ENCODE measurements at places on chromosomes 12 and 14.

GRCh38 chr12:64826234-64826633 is 1.8 kb downstream of the TBC1D30 start:
- DNase-seq, result no peak

DNA sequence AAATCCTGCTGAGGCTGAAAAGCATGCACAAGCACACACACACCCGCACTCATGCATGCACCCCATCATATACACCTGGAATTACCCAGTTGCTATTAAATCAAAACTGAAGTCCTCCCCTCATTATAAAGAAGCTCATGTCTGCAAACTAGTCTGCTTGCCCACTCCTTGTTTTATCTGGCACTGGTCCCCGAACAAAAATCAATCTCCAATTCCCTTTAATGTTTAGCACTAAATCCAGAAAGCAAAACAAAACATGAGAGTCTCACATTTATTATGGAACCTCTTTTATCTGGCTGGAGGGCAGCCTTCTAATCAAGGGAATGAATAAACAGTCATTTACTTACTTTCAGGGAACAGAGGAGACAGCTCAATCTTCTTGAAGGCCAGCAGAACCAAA is 1093.4 kb upstream of the FLRT2 start:
- no peak for DNase-seq

DNA sequence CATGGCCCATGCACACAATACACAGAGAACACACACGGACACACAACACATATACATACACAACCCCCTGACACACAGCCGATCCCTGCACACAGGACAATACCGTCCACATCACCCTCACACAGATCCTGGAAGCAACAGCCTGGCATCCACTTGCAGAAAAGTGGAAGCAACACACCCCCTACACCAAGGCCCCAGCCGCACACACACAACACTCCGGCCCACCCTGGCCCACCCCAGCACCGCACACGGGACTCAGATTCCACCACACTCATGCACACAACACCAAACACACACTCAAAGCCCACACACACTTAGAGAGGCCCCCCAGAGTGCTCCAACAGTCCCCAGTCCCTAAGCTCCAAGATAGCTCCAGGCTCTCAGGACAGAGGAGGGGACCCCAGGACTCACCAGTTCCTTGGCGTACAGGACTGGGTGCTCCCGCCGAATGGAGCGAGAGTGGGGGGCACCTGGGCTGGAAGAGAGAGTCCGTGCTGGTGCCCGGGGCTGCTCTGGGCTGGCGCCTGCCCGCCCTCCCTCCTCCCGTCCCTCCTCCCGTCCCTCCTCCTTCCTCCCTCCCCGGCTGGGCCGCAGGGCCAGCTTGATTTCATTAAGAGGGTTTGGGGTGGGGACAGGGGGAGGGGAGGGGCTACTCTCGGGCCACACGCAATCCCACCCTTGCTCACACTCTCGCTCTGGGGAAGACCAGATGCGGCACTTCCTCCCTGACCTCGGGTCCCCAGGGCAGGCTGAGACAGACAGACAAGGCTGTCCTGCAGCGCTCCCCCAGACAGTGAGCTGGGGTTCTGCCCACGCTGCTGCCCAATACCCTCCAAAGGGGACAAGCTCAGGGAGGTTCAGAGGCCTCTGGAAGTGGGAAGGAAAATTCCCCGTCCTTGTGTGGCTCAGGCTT is at the start of gene TMEM119:
Gene TMEM119, minus strand, starts transcription at position 526 of the 913 bp plus-strand sequence. CDS start 5,701 bp downstream, outside the sequence.
- no peak for DNase-seq

GRCh38 chr14:22920697-22921096 is 1.7 kb upstream of the RBM23 start:
- no peak for DNase-seq

GRCh38 chr12:64457032-64457431 is 5.1 kb downstream of the TBK1 start:
- DNase-seq, result no peak

DNA sequence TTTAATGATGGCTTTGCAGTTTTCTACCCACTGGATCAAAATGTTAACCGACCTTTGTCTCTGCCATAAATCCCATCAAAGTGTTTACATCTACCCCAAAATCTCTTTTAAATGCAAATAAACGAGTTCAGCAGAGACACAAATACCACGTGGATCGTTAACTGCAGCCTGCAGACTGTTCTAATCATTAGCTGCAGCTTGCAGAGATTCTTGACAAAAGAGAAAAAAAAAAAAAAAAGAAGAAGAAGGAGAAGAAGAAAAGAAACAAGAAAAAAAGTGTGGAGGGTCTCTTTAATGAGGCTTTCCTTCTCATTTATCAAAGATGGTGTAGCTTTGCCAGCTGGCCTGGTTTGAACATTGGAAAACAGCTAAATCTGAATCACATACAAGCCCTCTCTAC is 275.7 kb downstream of the NEDD1 start:
- DNase-seq, result no peak

- DNase-seq, result no peak
Observed at GRCh38 chr12:8816448-8817050, 5.9 kb upstream of the A2ML1 start.

GRCh38 chr14:77318006-77318553 is 2.6 kb downstream of the POMT2 start:
- no peak for DNase-seq

DNA sequence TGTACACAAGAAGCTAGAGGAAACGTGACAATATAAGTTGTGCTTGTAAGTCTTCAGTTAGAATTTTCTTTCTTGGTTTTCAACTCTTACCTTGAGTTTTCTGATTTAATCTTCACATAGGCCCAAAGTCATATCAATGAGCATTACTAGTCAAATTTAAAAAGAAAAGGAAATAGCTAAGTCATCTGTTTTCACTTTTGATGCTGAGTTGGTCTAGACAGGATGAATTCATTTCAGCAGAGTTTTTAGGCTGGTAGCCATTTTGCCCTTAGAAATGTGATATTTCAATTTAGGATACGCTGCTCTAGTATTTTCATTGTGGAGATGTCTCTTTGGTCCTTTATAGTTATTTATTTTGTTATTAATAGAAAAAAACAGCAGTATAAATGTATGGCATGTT is 44.6 kb upstream of the KRAS start:
- DNase-seq, result no peak

DNA sequence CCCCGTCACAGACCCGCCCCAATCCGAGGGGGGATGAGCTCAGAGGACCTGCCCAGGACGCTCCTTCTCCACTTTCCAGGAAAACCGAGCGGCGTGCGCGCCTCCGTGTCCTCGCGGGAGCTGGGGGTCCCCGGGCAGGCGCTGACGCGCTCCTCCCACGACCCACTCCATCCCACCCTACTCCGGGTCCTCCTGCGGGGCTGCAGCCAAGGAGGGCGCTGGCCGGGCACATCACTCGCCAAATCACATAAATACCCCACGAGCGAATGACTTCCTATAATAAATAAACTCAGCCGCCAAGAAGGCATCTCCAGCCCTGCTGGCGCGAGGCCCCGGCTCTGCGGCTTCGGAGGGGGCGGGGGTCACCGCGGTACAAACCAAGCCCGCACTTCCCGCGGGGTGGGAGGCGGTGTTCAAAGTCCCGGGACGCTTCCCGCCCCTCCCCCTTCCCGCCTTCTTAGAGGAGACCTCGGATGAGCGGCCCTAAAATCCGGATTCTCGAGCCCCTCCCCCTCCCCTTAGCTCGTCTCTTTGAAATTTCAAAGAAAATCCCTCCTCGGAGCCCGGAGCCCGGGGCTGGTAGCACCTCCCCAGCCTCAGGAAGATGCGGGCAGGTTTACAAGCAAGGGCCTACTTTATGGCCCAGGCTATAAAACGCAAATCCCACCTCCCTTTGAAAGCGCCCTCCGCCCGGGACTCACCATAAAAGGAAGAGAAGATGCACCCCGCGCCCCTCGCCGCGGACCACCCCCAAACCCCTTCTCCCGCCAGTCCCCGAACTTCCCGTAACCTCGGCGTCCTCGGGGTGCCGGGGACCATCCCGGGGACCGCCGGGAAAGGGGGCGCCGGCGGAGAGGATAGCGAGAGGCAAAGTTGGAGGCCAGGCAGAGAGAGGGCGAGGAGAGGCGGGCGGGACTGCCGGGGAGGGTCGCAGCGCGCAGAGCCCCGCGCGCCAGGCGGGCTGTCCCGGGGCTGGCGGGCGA is 712 bp upstream of the FZD10 start:
- no peak for DNase-seq

GRCh38 chr12:43370263-43370662 is 181.7 kb downstream of the ADAMTS20 start:
- DNase-seq, result no peak

DNA sequence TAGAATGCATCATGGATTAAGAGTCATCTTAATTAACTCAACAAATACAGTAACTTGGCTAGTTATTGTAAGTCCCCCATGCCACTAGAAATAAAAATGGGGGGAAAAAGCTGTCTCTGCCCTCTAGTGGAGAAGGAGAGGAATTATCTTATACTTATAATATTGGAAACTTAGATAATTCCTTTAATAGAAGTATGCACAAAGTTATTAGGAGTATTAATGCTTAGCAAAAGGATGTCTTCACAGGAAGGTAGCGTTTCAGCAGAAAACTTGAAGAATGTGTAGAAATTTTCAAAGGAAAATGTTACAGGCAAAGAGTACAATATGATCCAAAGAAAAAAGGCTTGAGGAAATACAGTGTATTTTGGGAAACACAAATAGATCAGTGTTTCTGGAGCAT is 19.8 kb downstream of the OR5AU1 start:
- peak; percentile 46 for DNase-seq

DNA sequence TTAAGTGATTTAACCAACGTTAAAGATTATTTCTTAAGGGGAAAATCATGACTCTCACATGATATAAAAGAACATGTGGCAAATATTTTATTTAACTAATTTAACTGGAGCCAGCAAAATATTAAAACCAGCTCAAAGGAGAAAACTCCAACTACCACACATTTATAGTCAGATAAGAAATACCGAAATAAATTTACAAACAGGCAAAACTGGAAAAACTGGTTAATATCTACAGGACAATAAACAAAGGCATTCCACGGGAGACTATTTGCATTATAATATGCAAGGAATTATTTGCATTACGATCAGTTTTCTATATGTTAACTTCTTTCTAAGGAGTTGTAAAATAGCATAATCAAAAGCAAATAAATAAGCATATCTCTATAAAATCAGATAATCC is 13.8 kb upstream of the BCL2L14 start:
- DNase-seq, result no peak

- no peak for DNase-seq
Observed at GRCh38 chr12:118126119-118126757, 9.7 kb upstream of the PEBP1 start.

DNA sequence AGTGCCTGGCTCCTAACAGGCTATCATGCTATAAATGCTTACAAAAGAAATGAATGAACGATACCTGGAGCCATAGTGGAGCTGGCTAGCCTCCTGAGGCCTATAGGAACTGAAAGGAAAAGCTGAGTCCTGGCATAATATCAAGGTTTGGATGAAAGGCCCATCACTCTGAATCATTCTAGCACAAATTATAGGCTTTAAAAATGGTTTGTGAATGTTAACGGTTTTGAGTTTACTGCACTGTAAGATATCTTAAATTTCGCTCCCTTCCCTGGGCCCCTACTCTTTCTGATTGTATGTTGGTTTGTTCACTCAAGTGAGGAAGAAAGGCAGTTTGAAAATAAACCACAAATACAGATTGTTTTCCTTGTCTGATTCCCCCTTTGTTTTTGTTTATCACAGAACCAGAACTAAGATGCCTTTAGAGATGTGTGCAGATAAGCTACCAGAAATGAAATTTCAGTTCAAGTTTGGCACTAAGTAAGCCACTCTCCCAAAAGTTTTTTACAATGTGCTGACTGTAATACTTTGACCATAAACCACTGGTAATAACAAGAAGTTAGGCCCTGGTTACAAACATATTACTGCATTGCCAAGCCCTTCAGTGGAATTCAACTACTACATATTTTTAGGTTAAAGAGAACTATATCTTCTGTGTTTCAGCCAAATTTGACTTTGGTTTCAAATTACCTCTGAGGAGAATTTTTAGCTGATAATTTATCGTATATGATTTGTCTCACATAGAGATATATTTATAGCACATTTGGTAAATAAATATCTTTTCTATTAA is 89.5 kb downstream of the ALX1 start:
- no peak for DNase-seq

GRCh38 chr12:110560048-110560447 is 23.1 kb downstream of the PPTC7 start:
- DNase-seq, result no peak

DNA sequence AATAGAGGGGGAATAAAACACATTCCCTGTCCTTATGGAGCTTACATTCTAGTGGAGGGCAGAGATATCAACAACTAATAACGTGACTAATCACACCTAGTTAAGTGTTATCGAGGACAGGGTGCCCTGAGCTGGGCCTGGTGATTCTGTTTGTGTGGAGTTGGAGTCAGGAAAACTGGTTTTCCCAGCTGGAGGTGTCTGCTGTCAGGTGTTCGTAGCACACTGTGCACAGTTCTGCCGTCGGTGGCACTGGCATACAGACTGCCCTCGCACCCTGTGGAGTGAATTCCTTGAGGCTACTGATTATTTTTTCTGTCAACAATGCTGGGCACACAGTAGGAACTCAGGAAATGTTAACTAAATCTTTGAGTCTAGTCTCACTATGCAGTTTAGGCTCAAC is 900 bp upstream of the MTERF2 start:
- DNase-seq, result no peak

- DNase-seq, result no peak
Observed at GRCh38 chr14:21680072-21680471, 6.5 kb upstream of the OR4E1 start.

GRCh38 chr12:50927356-50927755 is 25.0 kb upstream of the HIGD1C start:
- no peak for DNase-seq

DNA sequence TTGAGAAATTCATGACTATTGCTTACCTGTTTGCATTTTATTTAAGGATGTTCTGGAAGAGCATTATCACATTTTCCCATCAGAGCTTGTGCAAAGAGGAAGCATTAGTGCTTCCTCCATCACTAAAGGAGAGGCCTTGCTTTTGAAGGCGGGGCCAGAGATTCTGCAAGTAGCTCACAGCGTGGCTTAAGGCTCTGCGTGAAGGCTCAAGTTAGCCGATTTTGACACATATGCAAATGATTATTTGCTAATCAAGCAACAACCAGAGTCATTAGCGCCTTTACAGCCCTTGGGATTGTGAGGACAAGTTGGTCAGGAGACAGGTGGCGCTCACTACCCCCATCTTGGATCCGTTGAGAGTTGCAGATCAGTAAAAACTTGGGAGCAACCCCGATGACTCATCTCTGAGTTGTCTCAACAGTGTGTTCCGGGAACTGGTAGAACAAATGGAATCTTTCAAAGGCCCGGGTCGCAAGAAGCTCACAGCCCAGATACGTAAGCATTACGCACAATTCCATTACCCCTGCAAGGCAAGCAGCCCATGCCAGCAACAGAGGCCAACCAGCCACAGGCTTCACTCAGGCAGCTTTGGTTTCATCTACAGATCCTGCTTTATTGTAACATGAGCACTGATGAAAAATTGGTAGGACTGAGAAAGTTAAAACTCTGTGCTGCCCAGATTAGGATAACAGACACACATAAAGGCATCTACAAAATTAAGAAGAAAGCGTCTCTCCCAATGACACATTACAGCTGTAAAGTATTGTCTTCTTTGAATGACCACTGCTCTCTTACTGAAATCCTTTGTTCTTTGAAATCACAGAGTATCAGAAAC is 34.9 kb upstream of the SPTSSA start:
- DNase-seq, result no peak
